ENCODE measurements at places on chromosomes 1 and 21.

- no peak for DNase-seq
Measured at GRCh38 chr1:7810395-7810794, 26.3 kb downstream of the PER3 start.

GRCh38 chr1:204417074-204417997 is 5.7 kb upstream of the PPP1R15B start:
- DNase-seq, result no peak

DNA sequence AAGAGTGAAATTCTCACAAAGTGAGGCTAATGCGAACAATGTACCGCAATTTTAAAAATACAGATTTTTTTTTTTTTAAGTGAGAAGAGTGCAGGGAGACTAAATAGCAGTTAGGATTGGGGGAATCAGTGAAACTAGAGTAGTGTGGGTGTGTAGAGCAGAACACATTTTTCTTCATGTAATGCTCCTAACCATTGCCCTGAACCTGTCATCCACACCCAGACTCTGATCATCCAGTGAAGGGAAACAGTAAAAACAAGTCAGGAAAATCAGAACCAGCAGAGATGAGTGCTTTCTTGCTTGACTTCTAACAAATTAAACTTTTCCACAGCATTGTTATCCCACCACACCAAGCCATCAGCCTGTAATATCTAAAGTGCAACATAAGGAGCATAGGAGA is 9.1 kb downstream of the CADM3 start:
- no peak for DNase-seq

DNA sequence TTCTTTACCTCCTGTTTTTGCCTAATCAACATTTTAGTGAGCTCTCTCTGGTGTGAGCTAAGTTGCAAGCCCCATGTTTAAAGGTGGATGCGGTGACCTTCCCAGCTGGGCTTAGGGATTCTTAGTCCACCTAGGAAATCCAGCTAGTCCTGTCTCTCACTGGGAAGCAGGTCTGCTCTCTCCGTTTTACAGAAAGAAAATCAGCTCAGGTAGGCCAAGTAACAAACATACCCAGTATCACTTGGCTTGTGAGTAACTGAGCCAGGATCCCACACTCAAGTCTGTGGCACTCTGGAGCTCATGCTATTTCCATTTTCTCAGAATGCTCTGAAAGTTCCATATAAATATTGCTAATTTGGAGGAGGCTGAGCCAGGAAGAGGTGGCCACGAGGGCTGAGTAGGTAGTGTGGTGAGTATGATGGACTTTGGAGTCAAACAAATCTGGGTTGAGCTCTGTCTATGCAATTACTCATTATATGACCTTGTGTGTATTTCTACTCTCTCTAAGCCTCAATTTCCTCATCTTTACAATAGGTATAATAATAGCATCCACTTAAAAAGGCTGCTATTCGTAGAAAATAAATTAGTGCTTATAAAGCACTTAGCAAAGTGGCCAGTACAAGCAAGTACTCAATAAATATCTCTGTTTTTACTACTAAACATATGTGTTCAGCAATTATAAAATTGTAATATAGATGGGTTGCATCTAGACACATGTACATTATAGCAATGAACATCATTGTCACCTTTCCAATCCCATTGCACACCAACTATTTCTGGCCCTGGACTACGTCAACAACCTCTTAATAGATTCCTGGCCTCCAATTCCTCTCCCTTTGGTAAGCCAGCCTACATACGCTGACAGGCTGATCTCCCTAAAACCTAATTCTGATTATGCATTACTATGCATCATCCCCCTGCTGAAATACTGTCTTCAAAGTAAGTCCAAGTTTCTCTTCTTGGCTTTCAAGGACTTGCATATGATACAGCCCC is 32.7 kb upstream of the DHCR24 start:
- DNase-seq, result no peak

- no peak for DNase-seq
Measured at GRCh38 chr21:34351786-34352241, 12.0 kb upstream of the KCNE2 start.

DNA sequence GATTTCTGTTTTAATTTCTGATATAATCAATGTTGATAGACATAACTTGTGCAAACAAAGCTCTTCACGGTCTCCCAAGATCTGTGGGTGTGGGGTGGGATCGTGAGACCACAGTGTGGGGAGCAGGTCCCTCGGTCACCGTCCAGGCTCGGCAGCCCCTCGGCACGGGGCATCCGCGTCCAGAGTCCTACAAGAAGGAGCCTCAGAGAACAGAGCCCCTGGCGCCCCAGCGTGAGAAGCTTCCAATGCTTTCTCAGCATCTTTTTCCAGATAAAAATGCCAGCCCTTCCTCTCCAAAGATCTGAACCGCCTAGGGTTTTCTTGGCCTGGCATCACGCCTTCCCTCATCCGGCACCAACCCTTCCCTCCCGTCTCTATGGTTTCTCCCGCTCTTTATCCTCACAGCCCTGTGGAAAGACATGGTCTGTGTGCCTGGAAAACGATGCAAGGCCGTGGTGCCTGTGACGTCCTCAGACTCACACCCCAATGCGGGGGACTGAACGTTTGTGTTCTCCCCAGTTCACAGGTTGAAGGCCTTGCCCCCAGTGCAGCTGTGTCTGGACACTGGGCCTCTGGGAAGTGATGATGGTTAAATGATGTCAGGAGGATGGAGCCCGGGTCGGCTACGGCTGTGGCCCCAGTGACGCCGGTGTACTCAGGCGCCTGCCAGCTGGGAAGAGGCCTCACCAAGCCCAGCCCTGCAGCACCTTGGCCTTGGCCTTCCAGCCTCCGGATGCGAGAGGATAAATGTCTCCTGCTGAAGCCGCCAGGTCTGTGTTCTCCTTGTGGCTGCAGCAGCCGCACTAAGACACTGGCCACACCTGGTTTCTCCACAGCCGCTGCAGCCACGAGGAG is 45.9 kb upstream of the COL6A2 start:
- DNase-seq, result no peak

GRCh38 chr1:172533513-172534151 is 682 bp downstream of the SUCO start:
- no peak for DNase-seq

DNA sequence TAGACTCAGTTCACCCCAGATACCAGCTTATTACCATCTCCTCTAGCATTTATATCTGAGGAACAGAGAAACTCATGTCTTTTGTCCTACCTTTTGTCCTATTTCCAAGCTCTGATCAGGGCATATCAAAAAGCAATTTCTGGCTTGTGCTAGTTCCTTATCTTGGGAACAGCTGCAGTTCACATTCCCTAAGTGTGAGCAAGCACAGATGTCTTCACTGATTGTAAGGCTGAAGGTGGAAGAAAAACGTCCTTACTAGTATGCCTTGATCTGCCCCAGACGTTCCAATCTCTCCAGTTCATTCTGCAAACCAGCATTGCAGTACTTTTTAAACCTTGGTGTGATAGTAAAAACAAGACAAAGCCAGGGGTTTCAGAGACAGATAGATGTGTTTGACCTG is 139.8 kb downstream of the NCAM2 start:
- no peak for DNase-seq

GRCh38 chr1:58397187-58397820 is 149.2 kb downstream of the OMA1 start:
- DNase-seq, result no peak

- no peak for DNase-seq
Measured at GRCh38 chr1:181159451-181160140, 71.1 kb downstream of the IER5 start.

- no peak for DNase-seq
Measured at GRCh38 chr1:216958569-216958968, 235.3 kb upstream of the ESRRG start.

DNA sequence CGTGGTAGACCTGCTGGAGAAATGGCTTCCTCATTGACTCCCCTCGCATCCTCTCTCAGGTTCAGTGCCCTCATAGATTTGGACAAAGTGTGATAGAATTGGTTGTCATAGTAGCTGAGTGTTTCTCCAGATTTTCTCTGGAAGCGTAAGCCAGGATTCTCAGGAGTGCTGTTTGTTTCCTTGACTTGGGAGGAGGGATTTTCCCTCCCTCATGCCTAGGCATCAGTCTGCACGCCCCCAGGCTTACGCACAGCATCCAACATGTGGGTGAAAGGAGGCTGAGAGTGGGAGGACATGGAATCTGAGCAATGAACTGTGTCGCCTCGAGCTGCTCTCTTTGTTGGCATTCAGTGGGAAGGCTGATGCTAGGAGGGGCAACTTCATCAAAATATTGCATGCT is 503.5 kb downstream of the LTN1 start:
- no peak for DNase-seq

DNA sequence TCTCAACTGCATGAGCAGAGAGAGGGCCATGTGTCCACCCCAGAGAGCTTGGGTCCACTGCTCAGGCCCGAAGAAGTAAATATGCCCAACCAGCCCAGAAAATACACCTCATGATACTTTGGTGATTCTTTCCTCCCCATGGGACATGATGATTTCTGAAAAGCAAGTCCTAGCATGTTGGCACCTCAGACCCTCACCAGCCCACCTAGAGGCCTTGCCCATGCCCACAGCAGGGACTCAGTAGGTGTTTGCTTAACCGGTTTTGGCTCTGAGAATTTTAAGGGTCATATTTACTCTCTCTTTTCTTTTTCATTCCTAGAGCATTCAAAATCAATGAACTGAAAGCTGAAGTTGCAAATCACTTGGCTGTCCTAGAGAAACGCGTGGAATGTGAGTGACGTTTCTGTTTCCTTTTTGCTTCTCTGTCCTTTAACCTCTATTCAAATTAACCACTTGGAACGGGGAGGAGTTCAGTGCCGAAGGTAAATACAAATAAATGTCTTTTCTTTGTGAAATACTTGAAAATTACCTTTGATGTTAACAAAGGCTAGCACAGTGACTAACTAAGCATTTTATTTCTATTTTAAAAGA is 79.7 kb downstream of the PDE9A start:
- no peak for DNase-seq

GRCh38 chr1:29450591-29450990 is 214.3 kb downstream of the PTPRU start:
- no peak for DNase-seq

- no peak for DNase-seq
Measured at GRCh38 chr1:206738370-206739366, 31.9 kb upstream of the IL19 start.

DNA sequence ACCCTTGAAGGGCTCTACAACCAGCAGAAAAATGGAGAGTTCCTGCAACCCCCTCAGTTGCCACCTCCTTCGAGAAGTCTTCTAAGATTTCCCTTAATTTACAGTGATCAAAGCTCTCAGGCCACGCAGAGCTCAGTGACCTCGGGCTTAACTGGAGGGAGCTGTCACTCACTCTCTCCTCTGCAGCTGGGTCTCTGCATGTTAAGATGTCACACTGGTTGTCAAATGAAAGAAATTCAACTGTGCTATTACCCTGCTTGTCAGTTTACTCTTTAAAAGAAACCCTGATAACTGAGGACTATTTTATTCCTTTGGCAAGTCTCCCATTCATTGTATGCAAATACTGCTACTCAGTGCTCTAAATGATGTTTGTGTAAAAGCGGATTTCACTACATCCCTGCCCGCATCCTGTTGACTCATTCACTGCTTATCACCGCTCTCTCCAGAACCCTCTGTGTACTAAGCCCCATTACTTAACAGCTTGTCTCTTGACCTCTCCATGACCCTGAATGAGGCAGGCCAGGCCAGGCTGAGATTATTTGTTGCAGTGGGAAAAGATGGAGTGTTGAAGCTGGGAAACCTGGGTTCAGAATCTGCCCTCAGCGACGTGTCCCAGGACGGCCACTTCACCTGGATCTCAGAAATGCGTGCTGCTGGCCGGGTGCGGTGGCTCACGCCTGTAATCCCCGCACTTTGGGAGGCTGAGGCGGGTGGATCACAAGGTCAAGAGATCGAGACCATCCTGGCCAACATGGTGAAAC is 13.7 kb downstream of the DHRS3 start:
- DNase-seq, result peak; percentile 26

DNA sequence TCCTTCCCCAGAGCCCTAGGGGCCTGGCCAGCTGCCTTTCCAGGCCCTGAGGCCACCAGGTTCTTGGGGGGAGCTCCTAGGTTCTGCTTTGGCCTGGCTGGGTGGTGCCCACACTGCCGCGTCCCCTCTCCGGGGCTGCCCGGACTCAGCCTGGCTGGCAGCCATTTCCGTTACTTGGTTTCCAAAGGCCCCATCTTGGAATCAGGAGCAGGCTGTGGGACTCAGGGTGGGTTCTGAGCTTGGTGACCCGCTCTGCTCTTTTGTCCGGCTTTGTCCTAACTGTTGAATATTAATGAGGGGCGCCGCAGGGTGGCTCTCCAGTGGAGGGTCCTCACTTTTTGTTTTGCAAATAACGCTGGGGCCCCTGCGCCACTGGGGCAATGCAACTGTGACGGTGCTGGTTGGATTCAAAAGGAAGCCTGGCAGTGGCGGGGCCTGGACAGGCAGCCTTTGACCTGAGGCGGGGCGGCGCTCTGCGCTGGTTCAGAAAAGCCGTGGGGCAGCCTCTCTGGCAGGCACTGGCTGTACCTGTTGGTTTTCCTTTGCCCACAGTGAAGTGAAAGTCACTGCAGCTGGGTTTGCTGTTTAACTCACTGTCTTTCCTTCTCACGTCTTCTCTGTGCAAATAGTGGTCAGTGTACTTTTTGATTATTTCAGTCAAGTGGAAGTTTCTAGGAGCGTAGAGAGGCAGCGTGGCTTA is 20.2 kb downstream of the SKI start:
- DNase-seq, result no peak

DNA sequence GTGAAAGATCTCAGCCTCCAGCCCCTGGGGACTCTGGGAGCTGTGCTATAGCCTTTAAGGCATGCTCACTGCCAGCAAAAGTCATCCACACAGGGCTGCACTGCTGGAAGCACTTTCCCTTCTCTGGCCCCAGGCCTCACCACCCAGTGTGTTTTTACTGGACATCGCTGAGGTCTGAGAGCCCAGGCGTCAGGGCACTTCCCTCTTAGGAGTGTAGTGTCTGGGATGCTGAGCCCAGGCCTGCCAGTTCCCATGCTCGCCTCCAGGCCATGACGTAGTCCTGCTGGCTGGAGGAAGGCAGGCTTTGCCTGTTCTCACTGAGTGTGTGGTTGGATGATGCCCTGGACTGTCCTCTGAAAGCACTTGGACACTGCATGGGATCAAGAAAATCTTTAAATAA is 101.2 kb downstream of the GDAP2 start:
- no peak for DNase-seq

DNA sequence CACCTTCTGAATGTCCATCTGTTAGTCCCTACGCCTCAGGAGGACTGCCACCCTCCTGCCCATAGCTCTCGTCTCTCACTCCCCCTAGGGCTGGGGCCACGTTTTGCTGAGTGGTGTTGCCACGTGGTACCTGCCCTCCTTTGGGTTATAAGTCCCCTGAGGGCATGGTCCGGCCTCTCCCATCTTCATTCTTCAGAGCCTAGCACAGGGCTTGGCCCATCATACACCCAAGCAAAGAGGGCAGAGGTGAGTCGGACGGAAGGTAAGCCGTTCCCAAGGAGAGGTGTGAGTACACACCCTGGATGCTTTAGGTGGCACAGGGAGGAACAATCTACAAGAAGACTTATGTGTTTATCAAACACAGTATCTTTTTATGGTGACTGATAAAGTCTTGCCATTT is 10.9 kb downstream of the PADI2 start:
- no peak for DNase-seq

DNA sequence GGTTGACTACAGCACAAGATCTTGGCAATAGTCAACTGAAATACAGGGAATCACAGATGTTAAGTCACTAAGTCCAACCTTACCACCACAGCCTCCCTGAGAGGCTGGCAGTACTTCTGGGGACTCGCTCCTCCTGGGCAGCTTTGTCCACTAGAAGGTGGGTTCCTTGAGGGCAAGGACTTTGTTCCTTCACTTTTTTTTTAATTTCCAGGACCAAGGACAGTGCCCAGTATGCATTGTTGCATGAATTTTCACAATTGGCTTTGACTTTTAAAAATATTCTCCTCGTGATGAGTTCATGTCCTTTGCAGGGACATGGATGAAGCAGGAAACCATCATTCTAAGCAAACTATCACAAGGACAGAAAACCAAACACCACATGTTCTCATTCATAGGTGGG is 96.7 kb upstream of the IGSF21 start:
- DNase-seq, result no peak
